ENCODE measurements at places on chromosomes 1 and 21.

DNA sequence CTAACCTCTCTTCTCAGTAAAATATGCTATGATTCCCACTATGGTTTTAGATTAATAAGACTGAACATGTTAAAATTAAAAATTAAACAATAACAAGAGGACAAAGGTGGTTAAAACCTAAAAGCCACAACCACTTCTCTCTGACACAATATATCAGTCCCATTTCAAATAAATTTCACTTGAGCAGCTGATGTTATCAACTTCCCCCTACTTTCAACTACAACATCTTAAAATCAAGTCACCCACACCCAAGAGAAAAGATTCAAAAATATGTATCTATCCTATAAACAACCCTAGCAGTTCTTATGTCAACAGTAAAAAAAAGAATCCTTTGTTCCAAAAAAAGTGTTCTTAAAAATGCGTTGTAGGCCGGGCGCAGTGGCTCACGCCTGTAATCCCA lies 7.5 kb downstream of the PUM1 start:
- DNase-seq, result no peak

- peak; percentile 47 for DNase-seq
Measured at GRCh38 chr21:42456457-42456856, 39.6 kb downstream of the RSPH1 start.

GRCh38 chr1:157269656-157270375 lies 131.6 kb upstream of the ETV3 start:
- DNase-seq, result no peak

DNA sequence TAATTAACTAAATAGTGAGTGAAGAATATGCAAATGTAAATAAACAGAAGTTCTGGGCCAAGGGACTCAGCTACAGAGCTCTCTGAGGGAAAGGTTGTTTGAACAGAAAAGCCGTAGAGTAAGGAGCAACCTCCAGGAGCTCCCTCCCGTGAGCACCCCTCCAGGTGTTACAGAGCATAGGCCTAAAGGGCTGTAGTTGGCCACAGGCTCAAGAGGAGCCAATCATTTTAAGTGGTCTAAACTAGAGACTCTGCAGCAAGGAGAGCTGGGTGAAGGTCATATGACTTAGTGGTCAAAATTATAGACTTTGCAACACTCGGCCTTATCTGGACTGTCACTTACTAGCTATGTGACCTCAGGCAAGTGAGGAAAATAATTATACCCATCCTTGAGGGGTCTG lies 19.1 kb upstream of the RXRG start:
- no peak for DNase-seq

DNA sequence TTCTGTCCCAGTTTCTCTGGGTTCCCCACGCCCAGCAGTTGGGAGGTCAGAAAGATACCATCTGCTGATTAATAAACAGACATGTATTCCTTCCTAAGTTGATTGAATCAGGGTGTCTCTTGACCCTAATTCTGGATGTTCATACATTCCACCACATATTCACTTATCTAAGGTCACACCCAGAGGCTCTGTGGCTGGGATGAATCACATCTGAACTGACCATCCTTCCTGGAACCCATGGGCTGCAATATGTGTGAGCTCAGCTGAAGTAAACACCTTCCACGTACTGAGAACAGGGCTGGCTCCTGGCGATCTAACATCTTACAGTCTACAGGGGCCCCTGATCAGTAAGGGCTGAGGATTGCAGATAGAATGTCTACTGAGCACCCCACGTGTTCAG lies 20.5 kb upstream of the TRABD2B start:
- no peak for DNase-seq

DNA sequence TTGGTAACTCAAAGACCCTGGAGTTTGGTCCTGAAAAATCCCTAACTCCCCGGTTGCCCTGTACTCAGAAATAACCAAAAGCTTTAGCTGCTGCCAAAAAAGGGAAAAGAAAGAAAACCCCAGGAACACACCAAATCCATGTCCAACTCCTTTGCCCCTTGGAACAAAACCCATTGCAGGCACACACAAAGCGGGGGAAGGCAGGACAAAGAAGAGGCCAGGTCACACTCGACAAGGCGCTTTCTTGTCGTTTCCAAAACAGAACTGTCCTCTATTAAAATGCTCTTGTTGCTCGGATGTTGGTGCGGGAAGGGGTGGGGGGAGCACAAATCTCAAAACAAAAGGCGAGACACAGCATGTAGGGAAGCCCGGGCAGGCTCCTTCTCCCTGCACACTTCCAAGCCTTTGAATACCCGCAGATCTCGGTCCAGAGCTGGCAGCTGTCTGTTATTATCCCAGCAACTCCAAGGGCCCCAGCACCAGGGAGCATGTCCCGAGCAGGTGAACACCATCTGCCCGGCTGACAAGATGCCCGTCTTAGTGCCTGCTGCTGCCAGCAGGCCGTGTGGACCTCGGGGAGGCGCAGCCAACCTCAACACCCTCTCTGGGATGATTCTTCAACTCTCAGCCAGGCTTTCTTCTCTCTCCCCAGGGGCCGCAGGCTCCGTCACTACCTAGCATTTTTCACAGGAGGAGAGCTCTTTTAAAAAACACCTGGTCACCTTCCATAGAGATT lies 96.4 kb downstream of the SSBP3 start:
- no peak for DNase-seq

DNA sequence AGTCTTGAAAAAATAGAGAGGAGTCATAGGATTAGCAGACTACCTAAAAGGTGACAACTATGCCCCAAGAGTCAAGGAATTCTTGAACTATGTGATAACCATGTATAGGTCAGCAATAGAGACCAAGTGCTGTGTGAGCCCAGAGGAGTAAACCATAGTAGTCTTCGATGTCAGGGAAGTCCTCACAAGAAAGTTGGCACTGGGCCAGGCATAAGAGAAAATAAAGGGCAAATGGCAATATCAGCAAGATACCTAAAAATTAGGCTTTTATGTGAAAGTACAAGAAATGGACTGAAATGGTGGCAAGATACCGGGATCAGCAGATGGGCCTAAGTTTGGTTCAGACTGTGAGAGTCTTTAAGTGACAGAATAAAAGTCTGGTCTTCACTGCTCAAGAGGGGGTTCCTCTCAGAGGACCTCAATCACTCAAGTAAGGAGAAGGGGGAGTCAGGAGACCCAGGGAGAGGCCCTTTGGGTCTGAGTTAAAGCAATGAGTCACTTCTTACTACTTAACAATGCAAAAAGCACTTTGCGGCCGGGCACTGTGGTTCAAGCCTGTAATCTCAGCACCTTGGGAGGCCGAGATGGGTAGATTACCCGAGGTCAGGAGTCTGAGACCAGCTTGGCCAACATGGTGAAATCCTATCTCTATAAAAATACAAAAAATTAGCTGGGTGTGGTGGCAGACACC lies 95.0 kb downstream of the TEX35 start:
- no peak for DNase-seq

DNA sequence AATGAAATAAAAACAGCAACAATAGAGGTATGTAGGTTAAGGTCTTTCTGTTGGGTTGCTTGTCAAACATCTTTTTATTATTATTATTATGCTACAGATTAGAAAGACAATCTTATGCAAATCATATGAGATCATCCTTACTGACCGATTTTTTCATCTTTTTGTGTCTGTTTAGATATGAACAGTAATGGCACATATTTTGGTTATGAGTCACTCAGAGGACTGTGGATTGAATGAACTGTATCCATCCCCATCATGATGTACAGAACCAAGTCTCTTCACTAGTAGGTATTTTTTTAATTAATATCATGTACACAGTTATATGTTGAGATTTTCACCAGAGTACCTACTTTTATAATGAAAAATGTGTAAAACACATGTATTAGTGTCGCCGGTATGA lies 159.1 kb downstream of the CHRM3 start:
- DNase-seq, result no peak

DNA sequence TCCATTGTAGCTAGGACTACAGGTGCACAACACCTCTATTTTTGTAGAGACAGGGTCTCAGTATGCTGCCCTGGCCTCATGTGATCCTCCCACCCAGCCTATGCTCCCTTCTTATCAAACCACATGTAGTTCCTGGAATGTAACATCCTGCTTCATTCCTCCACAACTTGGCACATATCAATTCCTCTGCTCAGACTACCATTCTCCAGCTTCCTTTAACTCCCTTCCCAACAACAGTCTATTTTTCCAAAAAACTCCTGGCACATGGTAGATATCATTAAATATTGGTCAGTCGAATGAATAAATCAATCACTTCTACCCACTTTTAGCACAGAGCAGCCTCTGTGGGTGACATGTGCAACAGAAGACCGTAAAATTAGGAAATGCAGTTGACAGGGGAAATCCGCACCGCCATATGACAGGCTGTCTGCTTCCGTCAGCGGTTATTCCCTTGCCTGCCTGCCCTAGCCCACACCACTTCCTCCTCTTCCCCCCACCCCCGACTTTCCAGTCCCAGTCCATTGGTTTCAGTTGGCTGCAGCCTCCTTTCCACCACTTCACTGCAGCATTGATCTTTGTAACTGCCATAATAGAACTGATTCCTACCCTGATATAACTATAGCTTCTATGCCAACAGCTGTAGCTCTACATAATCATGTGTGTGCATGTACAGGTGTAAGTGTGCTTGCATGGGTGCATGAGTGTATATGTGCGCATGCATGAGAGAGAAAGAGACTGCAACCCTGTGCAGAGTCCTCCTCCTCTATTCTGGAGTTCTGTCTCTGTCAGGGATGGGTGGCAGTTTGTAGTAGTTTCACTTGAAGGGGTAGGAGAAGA lies 6.8 kb upstream of the AKR1A1 start:
- DNase-seq, result peak; percentile 42

GRCh38 chr1:1403653-1404052 lies 3.4 kb downstream of the MRPL20 start:
- no peak for DNase-seq

GRCh38 chr1:240522122-240522822 lies 89.7 kb downstream of the GREM2 start:
- DNase-seq, result no peak

GRCh38 chr1:183379951-183380350 lies 38.2 kb downstream of the NMNAT2 start:
- DNase-seq, result no peak

DNA sequence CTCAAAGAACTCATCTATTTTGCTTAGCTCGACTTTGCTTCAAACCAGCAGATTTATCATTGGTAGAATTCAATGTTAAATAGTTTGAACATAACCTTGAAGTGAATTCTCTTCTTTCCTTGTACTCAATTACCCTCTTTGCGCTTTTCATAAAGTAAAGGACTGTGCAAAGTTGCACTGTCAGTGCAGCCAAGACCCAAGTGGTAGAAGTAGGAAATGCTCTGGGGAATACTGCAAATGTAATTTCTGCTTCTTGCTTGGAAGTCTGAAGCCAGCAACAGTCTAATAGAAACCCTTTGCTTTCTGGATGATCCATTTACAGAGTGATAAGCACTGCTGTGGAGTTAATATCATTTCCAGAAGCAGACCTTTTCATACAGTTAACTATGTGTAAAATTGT lies 936.7 kb upstream of the TMPRSS15 start:
- DNase-seq, result no peak

- no peak for DNase-seq
Measured at GRCh38 chr1:178953034-178953433, 72.7 kb upstream of the FAM20B start.

GRCh38 chr1:224613486-224613885 lies 2.6 kb upstream of the CNIH3 start:
- DNase-seq, result no peak

DNA sequence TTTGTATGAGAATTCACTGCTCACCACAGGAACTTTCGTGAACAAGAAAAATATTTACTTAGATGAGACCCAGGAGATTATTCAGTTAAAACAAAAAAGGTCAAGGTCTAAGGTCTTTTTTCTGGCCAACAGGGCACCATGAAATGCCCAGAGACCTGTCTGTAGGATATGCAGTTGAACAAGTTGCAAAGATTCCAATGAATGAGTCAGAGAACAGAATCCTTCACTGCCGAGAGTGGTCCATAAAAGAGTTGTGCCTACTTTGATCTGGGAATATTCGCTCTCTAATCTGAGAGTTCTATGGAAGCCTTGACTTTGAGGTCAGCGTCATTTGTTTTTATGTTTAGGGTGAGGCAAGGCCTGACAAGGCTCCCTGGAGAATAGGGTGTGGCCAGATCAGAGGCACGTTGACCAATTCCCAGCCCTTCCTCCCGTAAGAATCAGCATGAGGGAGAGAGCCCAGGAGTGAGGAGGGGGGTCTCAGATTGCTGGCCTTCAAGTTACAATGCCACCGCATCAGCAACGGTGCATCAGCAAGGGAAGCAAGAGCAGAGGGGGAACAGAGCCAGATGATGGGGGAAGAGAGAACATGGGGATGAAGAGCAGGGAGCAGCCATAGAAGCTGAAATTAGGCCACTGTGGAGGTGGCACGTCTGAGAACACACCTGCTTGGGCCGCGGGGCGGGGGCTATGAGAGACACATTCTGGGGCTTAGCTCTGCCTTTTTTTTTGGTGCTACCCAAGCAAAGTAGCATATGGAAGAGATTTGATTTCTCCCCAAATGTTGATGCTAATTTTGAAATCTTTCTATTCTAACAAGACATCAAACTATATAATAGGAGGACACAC lies 206.4 kb upstream of the RAB4A start:
- DNase-seq, result no peak

DNA sequence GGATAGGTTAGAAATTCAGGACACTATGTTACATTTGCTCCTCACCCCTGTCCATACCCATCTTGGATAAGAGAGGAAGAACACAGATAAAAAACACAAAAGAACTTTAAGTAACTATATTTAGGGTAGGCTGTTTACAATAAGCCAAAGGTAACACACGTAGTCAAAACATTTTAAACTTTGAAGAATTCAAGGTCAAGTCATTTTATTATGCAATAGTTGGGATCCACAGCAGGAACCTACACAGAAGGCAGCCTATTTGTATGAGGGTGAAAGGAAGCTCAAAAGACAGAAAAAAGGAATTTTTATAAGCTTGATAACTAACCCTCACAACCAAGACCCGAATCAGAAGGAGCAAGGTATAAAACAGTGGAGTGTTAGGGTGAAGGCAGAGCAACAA lies 89.6 kb downstream of the ZSWIM5 start:
- no peak for DNase-seq

DNA sequence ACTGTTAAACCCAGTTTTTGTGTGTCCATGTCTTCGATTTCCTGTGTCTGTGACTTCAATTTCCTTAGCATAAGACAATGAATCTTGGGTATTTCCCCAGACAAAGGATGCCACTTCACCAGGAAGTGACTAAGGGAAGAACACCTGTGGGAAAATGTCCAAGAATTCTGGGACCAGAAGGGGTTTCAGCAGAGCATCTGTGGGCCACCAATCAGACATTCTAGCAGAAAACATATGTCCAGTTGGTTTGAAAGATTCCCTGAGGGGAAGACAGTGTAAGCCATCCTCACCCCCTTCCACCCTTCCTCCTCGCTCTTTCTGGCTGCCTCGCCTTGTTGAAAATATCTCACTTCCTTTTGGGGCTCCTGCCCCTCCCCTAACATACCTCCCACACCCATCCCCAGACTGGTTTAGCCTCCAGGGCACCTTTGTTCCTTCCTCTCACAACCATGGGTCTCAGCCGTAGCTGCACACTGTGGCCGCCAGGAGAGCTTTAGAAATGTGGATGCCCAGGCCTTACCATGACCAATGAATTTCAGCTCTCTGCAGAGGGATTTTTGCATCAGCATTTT lies 25.5 kb upstream of the IFNAR1 start:
- peak; percentile 39 for DNase-seq

- no peak for DNase-seq
Measured at GRCh38 chr1:38612951-38613350, 246.6 kb downstream of the RRAGC start.
